Ureter (tissue), 1 donor: ENCODE measurements at places on chromosomes 11 and 22. TPM values are rescaled to one million over a fixed set of nuclear protein-coding genes. Genes with fewer than 3 reads are reported as not detected.

GRCh38 chr11:128497061-128497775 is 90.1 kb downstream of the ETS1 start:
- DNase-seq: no peak

DNA sequence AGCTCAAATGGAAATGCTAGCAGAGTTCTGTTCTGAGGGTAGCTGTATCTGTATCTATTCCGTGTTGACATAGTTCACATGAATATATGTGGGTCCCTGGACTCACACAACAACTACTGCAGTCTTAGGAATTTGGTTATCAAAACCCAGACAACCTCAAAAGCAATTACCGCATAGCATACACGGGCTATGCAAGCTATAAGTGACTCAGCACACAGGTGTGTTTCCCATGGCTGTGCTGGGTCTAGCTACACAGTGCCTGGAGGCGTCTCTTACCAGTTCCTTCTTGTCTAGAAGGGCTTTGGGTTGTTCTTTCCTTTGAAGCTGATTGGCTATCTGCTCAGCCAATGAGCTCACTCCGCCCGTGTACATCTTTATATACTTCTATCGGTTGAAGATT is 98.2 kb upstream of the BID start:
- no peak for DNase-seq

The TIMP3 gene
- 279 TPM for total RNA-seq

DNA sequence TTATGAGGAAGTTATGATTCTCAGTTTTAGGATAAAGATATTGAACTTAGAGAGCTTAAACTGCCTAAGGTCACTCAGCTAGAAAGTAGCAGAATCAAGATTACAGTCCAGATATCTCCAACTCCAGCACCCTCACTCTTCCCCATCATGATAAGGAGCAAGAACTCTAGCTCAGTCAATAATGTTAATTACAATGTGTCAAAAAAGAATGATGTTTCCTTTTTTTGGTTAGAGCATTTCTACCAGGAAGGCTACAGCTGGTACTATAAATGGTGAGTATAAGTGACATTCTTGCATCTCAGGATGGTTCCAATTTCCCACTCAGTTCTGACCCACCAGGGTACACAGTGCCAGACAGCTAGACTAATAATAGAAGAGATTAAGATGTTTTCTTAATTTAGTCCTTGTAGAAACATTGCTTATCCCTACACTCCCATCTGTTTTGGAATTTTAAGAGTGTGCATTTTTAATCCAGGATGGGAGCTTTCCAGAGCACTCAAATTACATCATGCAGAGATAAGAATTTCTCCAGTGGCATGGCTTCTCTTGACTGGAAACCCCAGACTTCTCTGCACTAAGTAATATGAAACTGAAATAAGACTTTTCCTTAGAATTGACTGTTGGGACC is 21.6 kb upstream of the BBOX1 start:
- DNase-seq: no peak

- no peak for DNase-seq
Measured at GRCh38 chr11:123408619-123409455, 21.2 kb upstream of the GRAMD1B start.

DNA sequence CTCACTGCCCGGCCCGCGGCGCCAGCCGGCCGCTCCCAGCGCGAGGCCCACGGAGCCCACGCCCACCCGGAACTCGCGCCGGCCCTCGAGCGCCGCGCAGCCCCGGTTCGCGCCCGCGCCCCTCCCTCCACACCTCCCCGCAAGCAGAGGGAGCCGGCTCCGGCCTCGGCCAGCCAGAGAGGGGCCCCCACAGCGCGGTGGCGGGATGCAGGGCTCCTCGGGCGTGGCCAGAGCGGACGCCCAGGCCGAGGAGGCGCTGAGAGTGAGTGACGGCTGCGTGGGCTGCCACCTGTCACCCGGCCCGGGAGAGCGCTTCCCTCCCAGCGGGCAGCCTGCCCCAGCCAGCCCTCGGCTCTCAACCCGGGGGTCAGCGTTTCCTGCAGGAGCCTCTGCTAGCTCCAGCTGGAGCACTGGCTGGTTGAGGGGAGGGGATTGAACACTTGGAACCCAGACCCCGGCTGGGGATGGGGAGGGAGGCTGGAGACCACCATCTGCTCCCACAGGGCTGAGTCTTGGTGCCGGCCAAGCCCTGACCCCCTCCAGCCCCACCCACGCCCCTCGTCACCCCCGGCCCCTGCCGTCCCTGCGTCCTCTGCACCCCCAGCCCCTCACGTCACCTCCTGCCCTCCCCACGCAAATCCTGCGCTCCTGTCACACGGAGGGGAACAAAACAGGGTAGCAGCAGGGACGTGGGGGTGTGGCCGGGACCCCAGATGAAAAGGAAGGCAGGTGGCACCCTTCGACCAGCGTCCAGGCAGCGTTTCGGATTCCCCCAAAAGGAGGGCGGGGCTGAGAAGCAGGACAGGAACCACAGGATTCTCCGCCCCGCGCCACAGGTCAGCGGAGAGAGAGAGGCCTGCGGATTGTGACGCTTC is 157.0 kb downstream of the BRD1 start:
- peak; percentile 44 for DNase-seq

- no peak for DNase-seq
Measured at GRCh38 chr11:133782116-133782725, 63.1 kb downstream of the SPATA19 start.
